Stomach (tissue), 19 donors: ENCODE measurements at places on chromosomes 3 and 15. TPM values are rescaled to one million over a fixed set of nuclear protein-coding genes. Genes with fewer than 3 reads are reported as not detected.

DNA sequence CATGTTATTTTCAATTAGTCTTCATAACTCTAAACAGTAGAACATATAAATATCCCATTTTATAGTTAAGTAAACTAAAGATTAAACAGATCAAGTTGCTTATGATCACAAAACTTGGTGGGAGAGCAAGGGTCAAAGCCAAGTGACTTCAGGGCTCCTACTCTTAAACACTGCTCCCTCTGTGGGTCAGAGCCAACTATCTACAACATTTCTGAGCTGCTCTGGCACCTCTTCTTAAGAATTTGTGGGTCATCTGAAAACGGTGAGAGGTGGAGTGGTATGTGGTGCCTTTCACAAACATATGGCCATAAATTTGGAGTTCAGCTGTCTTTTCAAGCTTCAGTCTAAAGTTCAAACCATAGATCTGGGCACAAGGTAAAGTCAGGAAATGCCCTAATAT lies 10.9 kb downstream of the ATG3 start:
- no peak for DNase-seq

- no peak for DNase-seq
Measured at GRCh38 chr15:48336940-48337339, 5.7 kb downstream of the DUT start.

DNA sequence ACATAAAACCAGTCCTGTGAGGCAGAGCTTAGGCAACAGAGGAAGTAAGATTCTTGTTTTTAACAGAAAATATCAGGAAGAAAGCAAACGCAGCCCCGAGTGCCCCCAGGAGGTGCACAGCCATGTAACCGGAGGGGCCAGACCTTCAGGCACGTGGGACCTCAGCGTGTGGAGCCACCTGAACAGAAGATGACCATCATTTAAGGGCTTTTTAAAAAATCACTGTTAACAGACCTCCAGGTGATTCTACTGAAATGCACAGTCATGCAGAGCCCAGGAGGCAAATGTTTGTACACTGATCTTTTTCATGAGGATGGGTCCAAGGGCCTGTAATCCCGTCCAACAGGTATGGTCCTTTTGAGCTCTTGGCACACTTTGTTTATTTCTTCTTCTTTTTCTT lies 38.8 kb downstream of the SPG21 start:
- no peak for DNase-seq

DNA sequence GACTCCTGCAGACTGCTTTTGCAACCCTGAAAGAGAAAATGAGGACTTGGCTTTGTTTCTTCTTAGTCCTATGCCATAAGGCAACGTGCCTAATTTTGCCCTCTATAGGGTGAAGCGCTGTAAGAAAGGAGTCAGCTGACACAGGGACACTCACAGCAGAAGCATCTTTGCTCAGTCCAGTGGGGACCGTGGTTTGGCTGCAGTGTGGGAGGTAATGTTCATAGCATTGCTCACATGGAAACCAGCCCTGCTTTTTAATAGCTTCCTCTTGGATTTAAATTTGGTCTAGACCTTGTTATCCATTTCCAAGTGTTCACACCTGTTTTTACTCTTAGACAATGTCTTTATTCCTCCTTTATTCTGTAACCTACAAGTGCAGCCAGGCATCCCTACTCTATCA lies 1032.1 kb downstream of the NTRK3 start:
- no peak for DNase-seq

DNA sequence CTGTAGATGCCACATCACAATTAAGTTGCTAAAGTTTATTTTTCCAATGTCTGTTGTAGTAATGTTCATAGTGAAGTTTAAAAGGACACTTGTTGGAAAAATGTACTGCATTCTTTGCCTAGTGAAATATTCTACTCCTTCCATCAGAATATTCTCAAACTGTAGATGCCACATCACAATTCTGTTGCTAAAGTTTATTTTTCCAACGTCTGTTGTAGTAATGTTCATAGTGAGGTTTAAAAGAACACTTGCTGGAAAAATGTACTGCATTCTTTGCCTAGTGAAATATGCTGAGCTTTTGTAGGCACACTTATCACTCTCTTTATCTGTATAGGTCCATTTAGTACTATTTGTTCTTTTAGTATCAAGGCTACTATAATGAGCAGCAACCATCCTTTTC lies 836.1 kb downstream of the NAALADL2 start:
- DNase-seq: no peak

HIGD2B gene
- not detected for polyA plus RNA-seq

PAK6 gene
- 7.7 TPM for polyA plus RNA-seq
